ENCODE measurements at places on chromosomes 1 and 21.

GRCh38 chr1:65067491-65068201, 80.4 kb upstream of the AK4 start:
- DNase-seq, result peak; percentile 68

- DNase-seq, result no peak
These were observed 43.3 kb downstream of the COQ8A start for GRCh38 chr1:226983247-226983991.

- DNase-seq, result no peak
These were observed 98.5 kb upstream of the ADGRL2 start for GRCh38 chr1:81702079-81702715.

DNA sequence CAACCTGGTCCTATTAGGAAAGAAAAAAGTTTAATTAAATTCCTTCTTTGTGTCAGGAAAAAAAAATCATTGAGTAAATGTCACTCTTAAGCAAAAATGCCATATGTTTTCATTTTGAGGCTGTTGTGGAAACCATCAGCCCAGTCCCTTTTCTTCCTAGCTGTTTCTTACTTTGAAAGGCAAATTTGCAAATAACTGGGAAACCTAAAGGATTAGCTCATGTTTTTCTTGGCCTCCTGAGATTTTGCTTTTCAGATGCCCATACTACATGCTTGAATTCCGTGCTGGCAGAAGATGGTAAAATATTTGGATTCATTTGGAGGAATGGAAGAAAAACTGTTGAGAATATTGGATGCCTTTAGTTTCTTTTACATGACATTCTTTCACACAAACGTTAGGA, 182.1 kb upstream of the ADAMTS5 start:
- no peak for DNase-seq

DNA sequence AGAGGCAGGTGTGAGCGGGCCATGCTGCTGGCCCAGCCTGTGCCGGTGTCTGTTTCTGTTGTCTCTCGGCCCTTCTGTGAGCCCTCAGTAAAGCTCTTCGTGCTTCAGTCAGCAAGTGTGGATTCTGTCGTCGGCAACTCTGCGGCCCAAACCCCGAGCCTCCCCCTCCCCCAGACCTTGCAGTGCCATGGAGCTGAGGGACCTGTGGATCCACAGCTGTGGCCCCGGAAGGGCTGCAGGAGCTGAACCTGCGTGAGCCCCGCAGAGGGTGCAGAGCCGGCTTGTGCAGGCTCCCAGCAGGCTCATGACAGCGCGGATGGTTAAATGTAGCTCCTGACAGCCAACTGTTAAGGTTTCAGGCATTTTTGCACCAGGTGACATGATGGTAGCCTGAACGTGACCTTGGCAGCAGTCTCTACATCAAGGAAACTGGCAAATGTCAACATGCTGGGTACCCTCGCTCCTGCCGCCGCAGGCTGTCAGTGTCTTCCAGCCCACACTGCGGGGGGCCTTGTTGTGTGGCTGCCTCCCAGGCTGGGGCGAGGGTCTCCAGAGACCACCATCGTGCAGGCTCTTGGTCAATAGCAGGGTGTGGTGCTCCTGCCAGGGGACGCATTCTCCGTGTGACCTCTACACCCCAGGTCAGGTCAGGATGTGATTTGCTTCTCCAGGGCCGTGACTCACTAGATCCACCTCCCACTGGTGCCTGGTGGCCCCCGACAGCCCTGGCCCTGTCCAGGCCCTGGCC, 7.0 kb downstream of the LRRC3 start:
- no peak for DNase-seq

GRCh38 chr1:26824731-26825130, 1.8 kb upstream of the ZDHHC18 start:
- DNase-seq, result no peak

DNA sequence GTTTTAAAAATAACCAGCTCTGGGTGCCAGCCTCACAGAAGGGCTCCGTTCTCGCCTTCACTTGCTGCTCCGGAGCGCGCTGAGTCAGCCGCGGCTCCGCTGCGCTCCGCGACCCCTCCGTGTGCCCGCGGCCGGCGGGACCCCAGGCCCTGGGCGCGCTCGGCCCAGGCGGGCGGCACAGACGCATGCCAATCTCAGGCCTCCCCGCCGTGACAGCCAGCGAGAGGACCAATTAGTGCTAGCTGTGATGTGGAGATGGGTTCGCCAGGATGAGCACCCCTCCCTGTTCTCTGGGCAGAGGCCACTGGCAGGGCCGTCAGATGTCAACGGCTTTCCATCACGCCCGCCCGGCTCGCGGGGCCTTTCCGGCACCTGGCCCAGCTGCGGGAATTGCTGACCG, 293.8 kb downstream of the SPATA17 start:
- no peak for DNase-seq

- no peak for DNase-seq
These were observed 1.3 kb downstream of the PKP1 start for GRCh38 chr1:201284636-201285035.

DNA sequence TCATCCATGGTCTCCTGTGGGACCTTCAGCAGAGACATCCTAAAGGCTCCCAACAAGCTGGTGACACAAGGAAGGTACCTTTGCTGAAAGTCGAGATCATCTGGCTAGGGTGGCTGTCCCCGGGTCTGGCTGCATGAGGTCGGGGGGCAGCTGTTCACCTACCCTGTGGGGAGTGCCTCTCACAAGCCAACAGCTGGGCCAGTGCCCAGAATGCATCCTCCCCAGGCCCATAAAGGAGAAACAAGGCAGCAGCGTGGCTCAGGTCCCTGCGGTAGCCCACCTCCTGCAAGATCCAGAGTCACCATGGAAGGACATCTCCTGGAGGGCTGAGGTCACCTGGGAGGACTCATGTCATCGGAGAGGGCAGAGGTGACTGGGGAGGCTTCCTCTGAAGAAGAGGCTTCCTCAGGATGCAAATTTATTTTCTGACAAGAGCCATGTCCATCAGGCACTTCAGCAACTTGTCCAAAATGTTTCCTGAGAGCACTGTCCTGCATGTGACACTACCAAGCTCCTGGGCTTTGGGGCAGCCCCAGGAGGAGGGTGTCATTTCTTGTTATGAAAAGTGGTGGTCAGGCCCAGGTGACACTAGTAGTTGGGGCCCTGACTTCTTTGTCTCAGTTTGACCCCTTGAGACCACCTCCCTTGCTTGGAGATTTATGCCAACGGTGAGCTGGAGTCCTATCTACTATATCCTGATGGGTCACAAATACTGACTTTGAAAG, 6.7 kb upstream of the SMYD3 start:
- no peak for DNase-seq

GRCh38 chr1:92483610-92484471, 2.9 kb downstream of the GFI1 start:
- peak; percentile 60 for DNase-seq

- no peak for DNase-seq
These were observed 759 bp downstream of the SMYD3 start for GRCh38 chr1:246506367-246506673.

Data from activated T-cell treated with anti-CD3 and anti-CD28 coated beads, Interleukin-2, amount 50 U/mL, for 1 hour (primary cell).